ENCODE measurements at places on chromosomes 13 and 19. TPM values are rescaled to one million over a fixed set of nuclear protein-coding genes. Genes with fewer than 3 reads are reported as not detected.

Gene SOX1
- not detected for polyA plus RNA-seq

Gene F10
- polyA plus RNA-seq, result 17.2 TPM

Gene SLC5A5
- 0.05 TPM for polyA plus RNA-seq

Gene WDR87
- 0.31 TPM for polyA plus RNA-seq

Gene CD37
- polyA plus RNA-seq, result 18.5 TPM

Gene FRY
- 65.2 TPM for polyA plus RNA-seq

Gene FUT2
- 1.2 TPM for polyA plus RNA-seq

Gene CGB1
- not detected for polyA plus RNA-seq

Gene CGB8
- polyA plus RNA-seq, result not detected

Gene SHISA2
- 82.8 TPM for polyA plus RNA-seq

Gene C1QTNF9
- polyA plus RNA-seq, result 8.7 TPM

Gene CNMD
- polyA plus RNA-seq, result 0.56 TPM

Gene NCR1
- polyA plus RNA-seq, result 0.35 TPM

Gene LIM2
- not detected for polyA plus RNA-seq

Gene FCHO1
- 1.2 TPM for polyA plus RNA-seq

Gene FGF22
- 0.28 TPM for polyA plus RNA-seq

Gene ADPRHL1
- 263 TPM for polyA plus RNA-seq

Gene HSD17B14
- polyA plus RNA-seq, result 3.8 TPM

Gene COL4A1
- polyA plus RNA-seq, result 706 TPM

Gene ZNF888
- 3.2 TPM for polyA plus RNA-seq

All from hindlimb muscle (tissue), 1 donor.